ENCODE measurements at places on chromosomes 1 and 21.

DNA sequence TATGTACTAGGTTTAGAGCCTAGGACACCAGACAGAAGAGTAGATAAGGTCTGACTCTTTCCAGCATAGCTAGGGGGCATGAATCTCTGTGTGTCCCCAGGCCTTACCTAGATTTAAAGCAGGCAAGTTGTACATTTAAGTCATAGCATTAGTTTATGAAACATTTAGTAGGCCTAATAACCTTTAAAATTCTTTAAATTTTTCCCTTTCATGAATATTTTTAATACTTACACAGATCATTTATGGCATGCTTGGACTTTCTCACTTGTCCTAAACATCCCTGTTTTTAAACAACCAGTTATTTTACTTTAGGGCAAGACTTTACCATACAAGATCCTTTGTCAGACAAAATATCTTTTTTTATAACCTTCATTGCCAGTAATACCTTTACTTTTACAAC is 258.4 kb upstream of the ZRANB2 start:
- DNase-seq, result no peak

- DNase-seq, result no peak
Observed at GRCh38 chr21:38945545-38946245, 140.0 kb downstream of the ETS2 start.

- no peak for DNase-seq
Observed at GRCh38 chr1:89888480-89889322, 67.9 kb downstream of the LRRC8D start.

- DNase-seq, result no peak
Observed at GRCh38 chr21:14592296-14593000, 46.3 kb upstream of the SAMSN1 start.

GRCh38 chr1:7300893-7301663 is 470.0 kb upstream of the VAMP3 start:
- peak; percentile 78 for DNase-seq

DNA sequence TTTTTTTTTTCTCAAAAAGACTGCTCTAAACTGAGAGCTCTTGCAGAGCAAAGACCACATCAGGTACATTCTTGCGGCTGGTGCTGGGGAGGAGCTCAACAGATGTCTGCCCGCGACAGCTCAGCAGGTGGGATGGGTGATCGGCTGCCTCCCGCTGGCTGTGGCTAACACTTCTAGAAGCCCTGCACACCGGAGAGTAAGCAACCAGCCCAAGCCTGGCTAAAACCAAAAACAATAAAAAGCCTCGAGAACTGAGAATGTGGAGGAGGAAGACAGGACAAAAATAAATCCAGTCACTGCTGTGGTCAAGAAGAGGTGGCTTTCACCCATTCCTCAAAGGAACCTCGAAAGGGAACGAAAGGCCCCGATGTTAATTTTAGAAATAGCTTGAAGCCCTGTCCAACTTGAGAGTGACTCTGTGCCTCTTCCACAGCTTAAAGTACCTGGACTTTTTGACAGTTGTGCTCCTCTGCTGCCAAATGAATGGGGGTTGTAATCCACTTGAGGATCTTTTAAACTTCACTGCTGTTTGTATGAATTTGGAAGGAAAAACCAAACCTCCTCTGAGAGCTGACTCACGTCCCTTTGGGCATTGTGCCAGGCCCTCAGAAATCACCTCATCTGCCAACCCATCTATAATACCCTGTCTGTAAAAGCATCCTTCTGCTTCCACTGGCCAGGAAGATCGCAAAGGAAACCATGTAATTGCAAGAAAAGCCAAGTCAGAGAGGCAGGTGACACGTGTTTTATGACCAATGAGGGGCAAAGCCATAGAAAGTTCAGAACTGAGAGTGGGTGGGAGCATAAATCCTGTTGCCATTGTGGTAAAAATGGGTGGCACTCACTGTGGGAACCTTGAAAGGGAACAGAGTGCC is 78.6 kb downstream of the KCNN3 start:
- no peak for DNase-seq

DNA sequence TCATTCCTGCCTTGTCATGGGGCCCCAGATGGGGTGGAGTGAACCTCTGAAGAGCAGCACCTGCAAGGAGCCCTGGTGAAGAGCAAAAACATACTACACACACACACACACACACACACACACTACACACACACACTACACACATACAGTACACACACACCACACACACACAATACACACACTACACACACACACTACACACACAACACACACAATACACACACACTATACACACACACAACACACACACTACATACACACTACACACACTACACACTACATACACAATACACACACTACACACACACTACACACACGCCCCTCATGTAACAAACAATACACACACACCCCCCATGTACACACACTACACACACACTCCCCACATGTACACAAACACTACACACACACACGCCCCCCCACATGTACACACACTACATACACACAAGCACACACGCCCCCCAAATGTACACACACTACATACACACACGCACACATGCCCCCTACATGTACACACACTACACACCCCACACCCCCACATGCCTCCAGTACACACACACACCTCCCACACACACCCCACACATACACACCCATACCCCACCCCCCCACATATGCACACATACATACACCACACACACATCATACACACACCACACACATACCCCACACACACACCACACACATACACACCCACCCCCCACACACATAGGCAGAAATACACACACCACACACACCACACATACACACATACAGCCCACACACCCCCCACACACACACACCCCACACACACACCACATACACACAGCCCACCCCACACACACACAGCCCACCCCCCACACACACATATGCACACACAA is 9.3 kb downstream of the SLC2A5 start:
- no peak for DNase-seq

All from hepatic stellate cell (primary cell).